ENCODE measurements at places on chromosomes 3 and 15.
A peak's percentile ranks its signal among the peaks of the same experiment; 100 is the strongest.

GRCh38 chr3:152556731-152557254 is 278.1 kb upstream of the P2RY1 start:
- DNase-seq = no peak

- DNase-seq = no peak
These were observed 25.8 kb downstream of the CRABP1 start for GRCh38 chr15:78365917-78366316.

- DNase-seq = peak; percentile 18
These were observed 101.2 kb downstream of the WDR72 start for GRCh38 chr15:53658255-53658654.

GRCh38 chr3:162398554-162398953 is 901.9 kb downstream of the OTOL1 start:
- no peak for DNase-seq

GRCh38 chr3:185884641-185885040 is 53.2 kb downstream of the TRA2B start:
- DNase-seq = no peak

- no peak for DNase-seq
These were observed 14.6 kb downstream of the ZNF860 start for GRCh38 chr3:31996195-31996594.

DNA sequence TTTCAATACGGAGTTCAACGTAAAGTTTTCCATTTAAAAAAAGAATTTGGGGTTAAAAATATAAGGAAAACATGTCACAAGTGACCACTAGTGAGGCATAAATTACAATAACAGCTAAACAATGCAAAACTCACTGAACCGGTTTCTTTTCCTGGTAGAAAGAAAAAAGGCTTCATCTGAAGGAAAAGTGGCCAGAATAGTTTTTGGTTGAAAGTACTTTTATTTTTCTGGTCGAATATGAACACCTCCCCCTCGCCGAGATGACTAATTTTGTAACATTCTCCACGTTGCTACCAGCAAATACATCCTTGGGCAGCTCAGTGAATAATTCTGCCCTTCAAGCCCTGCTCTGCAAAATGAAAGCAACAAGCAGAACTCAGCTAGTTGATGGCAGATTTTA is 3.9 kb upstream of the SRGAP3 start:
- DNase-seq = no peak

DNA sequence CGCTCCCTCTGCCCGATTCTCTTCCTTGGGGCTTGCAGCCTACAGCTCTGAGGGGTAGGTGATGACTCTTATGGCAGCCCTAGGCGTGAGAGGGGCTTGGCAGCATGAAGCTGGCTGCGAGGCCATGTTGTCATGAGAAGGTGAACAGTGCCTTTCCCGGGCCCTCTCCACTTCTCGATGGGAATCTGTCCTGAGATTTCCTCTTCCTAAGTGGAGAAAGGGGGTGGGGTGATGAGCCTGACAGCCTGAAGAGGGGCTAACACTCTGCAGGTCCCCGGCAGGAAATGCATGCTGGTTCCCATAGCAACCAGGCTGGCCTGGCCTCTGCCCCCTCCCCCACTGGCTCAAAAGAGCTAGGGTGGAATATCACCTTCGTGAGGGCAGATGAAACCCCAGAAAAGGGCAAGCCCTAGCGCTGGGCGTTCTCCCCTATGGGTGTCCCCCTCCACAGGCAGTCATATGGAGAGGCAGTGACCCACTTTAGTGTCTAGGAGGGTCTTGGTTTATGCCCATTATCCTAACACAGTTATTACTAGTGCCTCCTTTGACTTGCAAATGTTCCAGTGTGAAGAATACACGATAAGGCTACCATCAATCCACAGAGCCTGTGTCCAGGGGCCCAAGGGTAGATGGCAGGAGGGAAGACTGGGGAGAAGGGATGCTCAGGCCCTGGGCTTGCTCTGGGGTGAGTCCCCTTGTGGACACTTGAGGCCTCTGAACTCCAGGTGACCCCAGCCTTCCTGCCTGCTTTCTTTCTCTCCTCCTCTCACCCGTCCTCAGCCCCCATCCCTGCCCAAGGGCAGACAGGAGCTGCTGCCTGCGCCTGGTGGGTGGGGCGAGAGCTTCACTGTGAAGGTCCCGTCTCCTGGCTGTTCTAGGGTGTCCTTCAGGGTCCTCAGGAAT is 13.2 kb downstream of the EPHB3 start:
- no peak for DNase-seq

DNA sequence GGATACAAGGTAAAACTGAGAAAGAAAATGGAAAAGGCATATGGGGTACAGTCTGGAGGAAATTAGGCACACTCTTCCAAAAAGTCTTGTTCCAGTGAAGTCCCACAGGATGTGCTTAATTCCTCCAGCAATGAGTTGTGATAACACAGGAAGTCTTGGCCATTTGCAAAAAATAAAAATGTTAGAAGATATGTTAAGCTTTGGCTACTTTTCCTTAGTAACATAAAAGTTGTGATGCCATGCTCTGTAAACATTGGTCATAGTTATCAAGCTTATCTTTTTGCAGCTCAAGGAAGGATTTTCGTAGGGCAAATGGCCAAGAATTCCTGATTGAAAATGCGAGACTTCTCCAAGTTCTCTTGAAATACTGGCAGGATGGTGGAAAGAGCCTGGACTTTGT is 26.4 kb downstream of the LNP1 start:
- no peak for DNase-seq

DNA sequence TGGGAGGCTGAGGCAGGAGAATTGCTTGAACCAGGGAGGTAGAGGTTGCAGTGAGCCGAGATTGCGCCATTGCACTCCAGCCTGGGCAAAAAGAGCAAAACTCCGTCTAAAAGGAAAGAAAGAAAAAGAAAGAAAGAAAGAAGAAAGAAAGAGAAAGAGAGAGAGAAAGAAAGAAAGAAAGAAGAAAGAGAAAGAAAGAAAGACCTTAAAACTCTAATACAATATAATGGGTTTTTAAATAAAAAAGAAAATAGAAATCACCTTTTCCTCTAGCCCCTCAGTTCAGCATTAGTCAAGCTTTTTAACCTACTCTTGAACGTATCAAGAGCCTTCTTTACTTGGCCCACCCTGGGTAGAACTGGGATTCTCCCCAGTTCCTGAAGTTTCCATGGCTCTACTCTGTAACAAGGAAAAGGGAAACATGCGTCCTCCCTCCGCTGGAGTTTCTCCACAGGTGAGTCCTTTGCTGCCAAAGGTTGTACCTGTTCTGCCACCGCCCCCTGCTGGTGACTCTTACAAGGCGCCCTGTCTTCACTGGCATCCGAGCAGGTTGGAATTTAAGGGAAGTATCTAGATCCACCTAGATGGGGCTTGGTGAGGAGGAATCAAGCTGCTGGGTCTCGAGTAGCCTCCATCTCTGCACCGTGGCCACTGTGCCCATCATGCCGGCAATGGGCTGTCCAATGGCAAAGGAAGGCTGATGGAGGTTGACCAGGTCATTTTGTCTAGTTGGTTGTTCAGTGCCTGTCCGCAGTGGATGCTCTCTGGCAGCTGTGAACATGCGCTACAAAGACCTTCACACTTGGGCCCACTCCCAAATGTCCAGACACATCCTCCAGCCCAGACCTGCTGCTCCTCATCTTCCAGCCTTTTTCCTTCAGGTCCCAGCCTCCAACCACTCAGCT is 20.6 kb upstream of the EPHB3 start:
- no peak for DNase-seq

DNA sequence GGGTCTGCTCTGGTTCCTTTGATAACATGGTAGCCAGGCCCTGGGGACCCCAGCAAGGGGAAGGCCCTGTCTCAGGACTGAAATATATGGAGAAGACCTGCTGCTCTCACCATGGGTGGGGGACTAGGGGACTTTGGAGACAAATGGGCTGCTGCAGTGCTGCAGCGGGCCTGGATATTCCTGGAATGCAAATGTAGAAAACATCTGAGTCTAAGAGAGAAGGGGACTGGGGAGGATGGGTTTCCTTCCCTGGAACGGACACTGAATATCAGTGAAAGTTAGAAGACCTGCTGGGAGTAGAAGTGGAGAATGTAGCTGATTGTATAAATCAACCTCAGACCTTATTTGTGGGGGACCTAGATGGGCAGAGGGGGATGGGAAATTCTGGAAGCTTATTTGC is 3.1 kb upstream of the HCN4 start:
- no peak for DNase-seq

GRCh38 chr15:48323294-48323693 is 7.9 kb upstream of the DUT start:
- no peak for DNase-seq

GRCh38 chr3:15301761-15302160 is 30.6 kb downstream of the SH3BP5 start:
- no peak for DNase-seq

DNA sequence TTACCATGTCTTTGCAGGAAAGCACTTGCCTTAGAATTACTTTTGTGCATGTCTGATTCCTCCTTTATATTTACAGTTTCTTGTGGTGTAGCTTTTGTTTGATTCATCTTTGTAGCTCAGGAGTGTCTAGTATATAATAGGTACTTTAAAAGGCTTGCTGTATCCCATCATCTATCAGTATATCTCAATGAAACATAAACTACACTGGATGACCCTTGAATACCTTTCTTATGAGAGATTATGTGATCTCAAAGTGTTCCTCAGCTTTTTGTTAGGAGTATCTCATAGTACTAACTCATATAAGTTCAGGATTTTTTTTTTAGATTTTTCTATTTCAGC is 234.8 kb downstream of the PYDC2 start:
- no peak for DNase-seq

DNA sequence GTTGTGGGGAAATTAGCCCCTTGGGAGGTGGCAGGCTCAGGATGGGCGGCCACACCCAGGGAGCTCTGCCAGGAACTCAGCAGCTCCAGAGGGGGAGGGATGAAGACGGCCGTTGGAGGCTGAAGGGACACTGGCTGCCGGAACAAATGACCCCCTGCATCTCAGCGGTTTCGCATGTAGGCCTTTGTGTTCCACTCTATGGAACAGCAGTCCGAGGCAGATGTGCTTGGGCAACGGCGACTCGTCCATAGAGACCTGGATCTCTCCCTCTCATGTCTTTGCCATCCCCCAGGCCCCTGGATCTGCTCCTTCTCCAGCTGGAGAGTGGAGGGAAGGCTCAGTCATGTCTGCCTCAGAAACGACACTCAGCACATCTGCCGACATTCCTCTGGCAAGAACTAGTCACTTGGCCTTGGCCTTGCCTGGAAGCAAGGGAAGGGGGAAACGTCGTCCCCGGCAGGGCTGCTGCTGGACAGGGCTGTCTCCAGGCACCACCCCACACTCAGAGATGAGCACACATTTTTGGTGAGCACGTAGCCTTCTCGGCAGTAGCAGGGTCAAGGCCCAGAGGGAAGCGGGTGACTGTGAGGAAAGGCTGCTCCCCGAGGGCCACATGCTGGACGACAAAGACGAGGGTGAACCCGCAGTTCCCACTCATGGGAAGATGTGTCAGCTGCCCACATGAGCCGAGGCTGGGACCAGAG is 83.8 kb downstream of the ASB7 start:
- no peak for DNase-seq

GRCh38 chr3:39205131-39205530 is 12.7 kb upstream of the XIRP1 start:
- no peak for DNase-seq

DNA sequence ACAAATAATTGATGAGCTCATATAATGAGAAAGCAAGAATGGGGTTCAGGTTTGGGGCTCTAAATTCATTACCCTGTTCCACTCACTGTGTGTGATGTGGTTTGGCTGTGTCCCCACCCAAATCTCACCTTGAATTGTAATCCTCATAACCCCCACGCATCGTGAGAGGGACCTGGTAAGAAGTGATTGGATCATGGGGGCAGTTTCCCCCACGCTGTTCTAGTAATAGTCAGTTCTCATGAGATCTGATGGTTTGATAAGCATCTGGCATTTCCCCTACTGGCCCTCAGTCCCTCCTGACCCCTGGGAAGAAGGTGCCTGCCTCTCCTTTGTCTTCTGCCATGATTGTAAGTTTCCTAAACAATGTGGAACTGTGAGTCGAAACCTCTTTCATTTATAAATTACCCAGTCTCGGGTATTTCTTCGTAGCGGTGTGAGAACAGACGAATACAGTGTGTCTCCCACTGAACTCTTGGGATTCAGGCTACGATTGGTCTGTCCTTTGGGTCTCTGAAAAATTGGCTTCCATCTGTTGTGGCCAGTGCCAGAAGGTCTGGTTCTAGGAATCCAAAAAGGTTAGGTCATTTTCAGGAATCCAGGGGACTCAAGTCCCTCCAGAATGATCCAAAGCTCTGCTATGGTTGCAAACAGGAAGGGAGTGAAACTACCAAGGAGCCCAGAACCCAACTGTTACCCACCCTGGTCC is 87.7 kb downstream of the XXYLT1 start:
- no peak for DNase-seq

DNA sequence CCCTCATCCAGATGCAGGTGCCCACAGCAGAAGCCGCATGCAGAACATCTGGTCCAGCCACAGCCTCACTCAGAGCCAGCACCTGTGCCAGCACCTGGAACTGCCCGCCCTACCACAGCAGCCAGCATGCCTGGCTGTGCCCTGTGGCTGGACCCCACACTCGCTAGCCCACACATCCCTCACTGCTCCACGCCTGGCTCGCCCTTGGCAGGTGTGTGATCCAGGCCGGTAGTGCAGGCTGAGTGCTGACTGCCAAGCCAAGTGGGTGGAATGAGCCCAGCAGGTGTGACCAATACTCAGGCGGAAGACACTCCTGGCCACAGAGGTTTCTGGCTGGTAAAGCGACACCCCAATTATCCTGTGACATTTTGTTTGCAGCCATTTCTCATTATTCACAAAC is 162.4 kb upstream of the ROBO1 start:
- no peak for DNase-seq

DNA sequence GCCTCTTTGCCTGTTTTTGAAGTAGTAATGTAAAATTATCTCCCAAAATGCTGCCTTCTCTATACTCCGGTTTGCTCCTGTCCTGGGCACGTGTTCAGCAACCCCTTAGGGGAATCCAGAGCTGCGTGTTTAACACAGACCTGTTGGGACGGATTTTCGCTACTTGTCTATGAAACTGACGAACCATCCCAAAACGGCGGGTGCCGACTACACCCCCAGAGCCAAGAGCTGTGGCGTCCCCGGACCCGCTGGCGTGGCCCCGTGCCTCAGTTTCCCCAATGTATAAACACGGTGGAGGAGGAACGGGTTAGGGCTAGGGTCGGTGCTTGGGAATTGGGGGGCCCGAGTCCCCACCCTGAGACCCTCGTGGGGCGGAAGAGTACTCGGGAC is 473 bp downstream of the FHIT start:
- no peak for DNase-seq

DNA sequence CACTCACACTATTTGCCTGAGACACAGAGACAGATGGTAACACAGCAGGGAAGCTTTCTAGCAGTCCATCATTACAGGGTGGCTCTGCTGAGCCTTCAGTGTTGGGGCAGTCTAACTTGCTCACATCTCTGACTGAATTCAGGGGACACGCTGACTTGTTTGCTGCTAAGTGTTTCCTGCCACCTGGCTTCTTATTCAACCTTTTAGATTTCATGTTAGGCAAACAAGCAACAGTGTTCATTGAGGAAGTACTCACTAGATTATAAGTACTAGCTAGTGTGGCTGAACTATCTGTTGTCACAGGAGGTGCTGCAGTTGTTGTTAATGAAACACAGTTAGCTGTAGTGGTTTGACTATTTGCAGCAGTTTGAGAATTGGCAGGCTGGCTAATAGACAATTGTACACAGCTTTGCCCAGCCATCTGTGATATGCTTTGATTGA is 37.3 kb downstream of the USF3 start:
- DNase-seq = no peak

All from NCI-H187 treated with DMSO at 0.1 percent for 48 hours (cell line).